SW480 (cell line): ENCODE measurements at places on chromosomes 7 and 10.
A peak's percentile ranks its signal among the peaks of the same experiment; 100 is the strongest.

- no peak for DNase-seq
These were observed 474.5 kb upstream of the PODXL start for GRCh38 chr7:132030883-132031282.

DNA sequence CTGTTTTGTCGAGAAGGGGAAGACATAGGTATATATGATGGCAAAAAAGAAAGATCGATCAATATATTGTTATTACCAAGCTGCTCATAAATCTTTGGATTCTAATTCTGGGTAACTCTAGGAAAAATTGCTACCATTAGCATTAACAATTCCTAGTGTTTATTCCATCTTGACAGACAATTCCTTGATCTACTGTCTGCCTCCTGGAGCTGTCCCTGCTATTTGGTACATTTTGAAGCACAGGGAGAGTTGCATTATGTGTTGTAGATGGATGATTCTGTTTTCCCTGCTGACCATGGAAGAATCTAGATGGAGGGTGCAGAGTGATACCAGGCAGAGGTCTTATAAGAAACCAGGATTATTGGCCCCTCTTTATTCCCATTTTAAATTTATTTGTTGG lies 29.1 kb upstream of the SEM1 start:
- no peak for DNase-seq

DNA sequence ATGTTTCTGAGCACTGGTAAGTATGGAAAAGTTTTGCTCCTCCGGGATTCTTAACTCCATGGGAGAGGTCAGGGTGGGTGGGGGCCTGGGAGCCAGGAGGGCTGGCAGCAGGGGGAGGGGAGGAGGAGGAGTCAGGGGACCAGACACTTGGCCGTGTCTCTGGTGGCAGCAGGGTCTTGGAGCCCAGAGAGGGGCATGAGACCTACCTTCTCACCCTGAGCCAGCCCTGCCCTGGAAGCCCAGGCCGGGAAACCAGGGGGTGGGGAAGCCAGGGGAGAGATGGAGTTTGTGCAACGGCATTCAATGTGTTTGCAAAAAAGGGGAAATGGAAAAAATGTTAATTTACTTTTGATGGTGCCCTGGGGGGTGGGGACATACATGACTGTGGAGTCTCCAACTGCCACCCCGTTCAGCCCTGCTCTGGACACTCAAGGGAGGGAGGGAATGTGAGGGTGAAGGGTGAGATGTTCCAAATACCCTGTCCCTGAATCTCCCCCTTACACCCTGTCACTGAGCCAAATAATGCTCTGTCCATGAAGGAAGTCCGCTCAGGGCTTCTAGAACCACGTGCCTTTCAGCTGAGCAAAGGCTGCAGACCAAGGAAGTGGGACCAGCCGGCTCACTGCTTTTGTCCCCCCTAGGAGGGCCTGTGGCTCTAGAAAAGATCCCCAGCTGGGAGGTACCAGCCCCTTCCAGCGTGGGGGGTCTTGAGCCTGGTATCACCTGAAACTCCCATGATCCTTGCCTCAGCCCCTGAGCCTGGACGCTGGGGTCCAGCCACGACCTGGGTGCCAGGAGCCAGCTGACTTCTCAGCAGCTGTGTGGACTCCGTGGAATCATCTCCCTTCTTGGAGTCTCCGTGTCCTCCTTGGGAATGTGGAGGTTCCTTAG lies 48.3 kb downstream of the TMEM270 start:
- no peak for DNase-seq

DNA sequence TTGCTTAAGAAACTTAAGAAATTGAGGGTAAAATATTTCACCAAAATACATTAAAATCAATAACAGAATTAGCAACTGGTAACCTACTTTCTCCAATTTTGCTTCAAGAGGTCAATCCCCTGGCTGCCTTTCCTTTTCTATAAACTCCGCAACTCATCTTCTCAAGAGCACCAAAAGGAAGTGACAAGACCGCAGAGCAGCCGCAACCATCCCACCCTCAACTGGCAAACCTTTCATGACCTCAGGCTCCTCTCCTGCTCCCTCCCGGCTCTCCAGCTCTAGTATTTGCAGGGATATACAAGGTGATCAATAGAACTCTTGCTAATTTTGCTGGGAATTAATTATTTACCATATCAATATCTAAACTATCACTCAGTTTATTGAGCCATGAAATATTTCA lies 88.9 kb downstream of the ATE1 start:
- DNase-seq: no peak

DNA sequence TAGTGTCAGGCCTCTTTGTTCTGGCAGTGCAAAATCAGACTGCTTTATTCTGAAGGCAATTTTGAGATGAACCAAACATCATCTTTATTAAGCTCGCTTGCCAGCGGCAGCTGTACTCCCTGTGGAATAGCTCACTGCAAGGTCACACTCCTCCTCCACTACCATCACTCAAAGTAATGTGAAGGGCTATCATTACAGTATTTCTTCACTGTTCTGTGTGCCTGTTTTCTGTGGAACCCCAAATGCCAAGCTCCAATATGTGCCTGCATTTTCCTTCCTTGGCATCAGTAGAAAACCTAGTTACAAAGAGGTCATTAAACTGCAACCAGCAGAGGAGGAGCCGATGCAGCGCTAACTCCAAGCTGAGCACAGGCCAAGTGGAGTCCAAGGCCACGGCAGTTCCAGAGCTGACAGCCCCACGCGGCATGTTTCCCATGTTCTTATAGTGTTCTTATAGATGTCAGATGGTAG lies 21.4 kb downstream of the BCCIP start:
- DNase-seq: no peak

DNA sequence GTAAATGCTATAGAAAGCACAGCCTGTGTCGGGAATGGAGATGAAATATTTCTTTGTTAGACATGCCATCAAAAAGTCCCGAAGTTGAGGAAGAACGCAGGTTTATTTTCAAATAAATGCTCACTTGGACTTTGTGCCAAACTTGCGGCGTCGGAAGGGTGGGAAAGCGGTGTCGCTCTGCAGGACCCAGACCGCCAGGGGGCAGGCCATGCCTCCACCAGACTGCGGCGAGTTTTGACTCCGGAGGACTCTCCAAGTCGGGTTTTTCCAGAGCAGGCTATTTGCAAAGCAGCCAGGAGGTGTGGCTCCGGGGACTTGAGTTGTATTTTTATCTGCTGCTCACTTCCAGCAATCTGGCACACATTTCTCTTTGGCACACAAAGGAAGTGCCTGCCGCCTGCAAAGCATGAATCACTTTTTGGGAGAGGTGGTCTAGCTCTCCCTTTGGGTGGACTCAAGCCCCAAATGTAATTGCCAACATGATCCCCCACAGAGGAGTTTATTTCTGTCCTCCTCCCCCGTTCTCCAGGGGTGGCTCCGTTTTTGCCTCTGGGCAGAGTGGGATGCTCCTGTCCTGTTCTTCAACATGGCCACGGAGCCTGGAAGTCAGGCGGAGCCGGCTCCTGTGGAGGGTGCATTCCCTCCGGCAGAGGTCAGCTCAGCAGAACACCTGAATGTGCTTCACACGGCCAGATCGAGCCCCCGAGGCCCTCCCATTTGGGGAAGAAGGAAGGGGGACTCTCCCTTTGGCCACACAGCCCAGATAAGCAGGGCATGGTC lies 82.3 kb upstream of the GPR26 start:
- DNase-seq: peak; percentile 56

DNA sequence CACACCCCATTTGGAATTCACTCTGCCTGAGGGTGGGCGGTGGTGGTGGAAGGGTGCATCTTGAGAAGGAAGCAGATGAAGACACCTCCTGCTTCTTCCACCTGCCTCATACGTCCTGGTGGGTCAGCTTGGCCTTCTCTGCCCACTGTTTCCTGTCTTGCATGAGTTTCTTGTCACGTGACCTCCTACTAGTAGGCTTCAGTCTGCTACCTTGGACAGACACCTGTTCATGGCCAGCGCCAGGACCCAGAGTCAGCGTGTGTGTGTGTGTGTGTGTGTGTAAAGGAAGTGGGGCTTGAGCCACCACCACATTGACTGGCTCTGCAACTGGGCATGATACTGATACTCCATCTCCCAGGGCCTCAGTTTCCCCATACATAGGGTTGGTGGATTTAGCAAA lies 17.1 kb upstream of the VPS37D start:
- DNase-seq: no peak

- DNase-seq: no peak
These were observed 12.1 kb upstream of the SNX13 start for GRCh38 chr7:17952387-17952786.

DNA sequence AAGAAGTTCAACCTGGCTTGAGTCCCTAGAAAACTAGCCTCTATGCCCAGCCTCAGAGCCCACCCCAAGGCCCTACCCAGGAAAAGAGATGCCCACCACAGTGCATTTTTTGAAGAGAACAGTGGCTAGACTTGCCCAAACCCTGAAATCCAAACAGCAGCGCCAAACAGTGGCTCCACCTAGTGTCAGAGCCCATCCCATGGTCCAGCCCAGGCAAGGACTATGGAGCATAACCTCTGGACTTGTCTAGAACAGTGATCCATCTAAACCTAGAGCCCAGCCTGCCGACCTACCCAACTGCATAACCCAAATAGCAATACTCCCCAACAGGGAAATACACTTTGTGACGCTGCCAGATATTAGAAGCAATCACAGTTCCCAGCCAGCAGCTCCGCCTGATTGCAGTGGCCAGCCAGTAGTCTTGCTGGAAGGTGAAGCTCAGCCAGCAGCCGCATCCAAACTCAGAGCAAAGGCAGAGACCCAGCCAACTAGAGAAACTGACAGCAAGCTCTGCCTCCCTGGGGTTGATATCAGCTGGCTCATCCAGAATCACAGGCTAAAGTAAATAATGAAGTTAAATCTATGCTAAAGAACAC lies 44.5 kb downstream of the HBP1 start:
- DNase-seq: no peak

- DNase-seq: no peak
These were observed 684.0 kb upstream of the FOXK1 start for GRCh38 chr7:3998060-3998459.

DNA sequence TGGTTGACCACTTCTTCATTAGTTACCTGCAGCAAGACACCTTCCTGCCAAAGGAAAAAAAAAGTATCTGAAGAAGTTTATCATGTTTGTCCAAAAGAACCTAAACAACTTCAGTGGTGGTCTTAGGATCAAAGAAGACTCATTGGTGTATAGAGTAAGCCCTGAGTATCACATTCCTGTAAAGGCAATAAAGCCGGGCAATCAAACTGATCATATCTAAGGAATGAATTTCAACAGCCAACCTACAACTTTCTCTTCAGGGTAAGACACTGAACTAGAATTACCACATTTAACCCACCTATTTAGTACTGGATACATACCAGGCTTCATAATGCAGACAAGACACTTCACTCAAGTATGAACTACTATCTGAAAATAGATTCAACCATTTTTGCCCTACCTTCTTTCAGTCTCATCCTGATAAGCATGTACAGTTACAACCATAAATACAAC lies 10.1 kb downstream of the HNRNPA2B1 start:
- no peak for DNase-seq

DNA sequence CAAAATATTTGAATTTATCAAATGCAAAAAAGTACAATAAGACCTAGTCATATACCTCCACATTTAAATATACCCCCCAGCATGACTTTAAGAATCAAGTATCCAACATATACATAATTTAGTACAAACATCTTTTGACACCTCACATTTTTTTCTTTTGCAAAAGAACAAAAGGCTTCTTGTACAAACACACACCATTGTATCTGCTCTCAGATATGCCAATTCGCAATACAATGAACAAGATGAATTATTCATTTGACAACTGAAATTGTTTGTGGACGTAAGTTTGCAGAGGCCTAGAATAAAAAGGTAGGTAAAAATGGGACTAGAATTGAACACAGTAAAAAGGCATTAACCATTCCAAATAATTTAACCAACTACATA lies 154.4 kb downstream of the CACNA2D1 start:
- no peak for DNase-seq

- DNase-seq: peak; percentile 9
These were observed 687.8 kb downstream of the IPMK start for GRCh38 chr10:57579926-57580325.

GRCh38 chr7:5215313-5215712 lies 25.3 kb downstream of the WIPI2 start:
- no peak for DNase-seq

DNA sequence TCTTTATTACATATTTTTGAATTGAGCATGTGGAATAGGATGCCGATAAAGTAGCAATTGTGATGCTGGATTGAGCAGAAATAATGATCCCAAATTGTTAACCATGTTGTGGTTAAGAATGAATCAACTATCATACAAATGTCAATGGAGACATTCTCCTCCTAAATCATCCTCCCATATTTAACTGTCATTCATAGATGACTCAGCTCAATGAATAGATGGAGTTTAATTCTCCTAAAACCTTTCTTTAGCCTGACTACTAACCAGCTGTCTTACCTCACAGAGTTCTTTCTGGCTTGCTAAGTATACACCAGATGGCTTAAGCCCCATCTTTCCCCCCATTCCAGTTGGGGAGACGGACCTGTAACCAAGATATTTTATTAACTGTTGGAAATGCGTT lies 23.4 kb upstream of the NPS start:
- DNase-seq: peak; percentile 20

DNA sequence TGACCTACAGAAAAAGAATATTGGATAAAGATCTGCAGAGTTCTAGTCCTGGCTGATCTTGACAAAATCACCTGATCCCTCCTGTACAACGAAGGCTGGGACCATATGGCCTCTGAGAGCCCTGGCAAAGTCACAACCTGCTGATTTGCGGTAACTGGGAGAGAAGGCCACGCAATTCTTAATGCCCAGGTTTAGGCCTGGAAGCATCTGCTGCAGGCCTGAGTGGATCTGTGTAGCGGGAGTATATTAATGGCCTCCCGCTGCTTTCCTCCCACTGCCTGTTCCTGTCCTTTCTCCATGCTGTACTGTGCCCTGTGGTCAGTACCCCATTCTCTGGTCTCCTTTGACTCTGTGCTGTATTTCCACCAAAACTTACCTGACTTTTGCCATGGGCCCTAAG lies 24.2 kb downstream of the AKR1B1 start:
- no peak for DNase-seq

GRCh38 chr10:6395606-6396005 lies 184.5 kb downstream of the PRKCQ start:
- DNase-seq: no peak
